ENCODE measurements at places on chromosomes 13 and 19.

GRCh38 chr19:43311706-43312105 lies 41.8 kb upstream of the CD177 start:
- no peak for DNase-seq

DNA sequence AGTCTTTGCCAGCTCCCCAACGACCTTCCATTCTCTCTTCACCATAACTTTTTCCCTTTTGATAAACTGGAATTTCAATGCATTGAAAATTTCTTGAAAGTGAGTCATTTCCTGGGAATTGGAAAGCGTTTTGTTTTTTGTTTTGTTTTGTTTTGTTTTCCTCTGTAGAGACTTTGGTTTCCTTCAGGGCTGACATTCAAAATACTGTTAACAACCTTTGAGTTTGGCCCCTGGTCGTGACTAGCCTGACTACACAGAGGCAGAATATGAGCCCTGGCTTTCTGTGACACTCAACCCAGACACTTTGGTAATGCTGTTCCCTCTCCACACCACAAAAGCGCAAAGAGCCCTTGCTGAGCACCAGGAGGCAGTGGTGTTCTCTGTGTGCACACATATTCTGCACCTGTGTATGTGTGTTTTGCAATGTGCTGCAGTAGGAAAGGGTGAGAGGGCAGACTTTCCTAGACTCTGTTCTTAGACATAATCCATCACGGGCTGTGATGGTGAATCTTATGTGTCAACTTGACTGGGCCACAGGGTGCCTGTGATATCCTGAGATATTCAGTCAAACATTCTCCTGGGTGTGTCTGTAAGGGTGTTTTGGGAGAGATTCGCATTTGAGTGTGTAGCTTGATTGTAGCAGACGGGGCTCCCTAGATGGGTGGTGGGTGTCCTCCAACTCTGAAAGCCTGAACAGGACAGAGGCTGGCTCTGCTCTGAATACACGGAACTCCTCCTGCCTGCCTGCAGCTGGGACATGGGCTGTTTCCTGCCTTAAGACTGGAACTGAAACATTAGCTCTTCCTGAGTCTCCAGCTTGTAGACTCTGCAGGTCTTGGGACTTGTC lies 29.5 kb upstream of the ANKRD10 start:
- DNase-seq = no peak

- peak; percentile 45 for DNase-seq
These were observed 852.7 kb upstream of the KLHL1 start for GRCh38 chr13:70960841-70961443.

GRCh38 chr13:60288569-60288968 lies 108.5 kb upstream of the TDRD3 start:
- DNase-seq = no peak

DNA sequence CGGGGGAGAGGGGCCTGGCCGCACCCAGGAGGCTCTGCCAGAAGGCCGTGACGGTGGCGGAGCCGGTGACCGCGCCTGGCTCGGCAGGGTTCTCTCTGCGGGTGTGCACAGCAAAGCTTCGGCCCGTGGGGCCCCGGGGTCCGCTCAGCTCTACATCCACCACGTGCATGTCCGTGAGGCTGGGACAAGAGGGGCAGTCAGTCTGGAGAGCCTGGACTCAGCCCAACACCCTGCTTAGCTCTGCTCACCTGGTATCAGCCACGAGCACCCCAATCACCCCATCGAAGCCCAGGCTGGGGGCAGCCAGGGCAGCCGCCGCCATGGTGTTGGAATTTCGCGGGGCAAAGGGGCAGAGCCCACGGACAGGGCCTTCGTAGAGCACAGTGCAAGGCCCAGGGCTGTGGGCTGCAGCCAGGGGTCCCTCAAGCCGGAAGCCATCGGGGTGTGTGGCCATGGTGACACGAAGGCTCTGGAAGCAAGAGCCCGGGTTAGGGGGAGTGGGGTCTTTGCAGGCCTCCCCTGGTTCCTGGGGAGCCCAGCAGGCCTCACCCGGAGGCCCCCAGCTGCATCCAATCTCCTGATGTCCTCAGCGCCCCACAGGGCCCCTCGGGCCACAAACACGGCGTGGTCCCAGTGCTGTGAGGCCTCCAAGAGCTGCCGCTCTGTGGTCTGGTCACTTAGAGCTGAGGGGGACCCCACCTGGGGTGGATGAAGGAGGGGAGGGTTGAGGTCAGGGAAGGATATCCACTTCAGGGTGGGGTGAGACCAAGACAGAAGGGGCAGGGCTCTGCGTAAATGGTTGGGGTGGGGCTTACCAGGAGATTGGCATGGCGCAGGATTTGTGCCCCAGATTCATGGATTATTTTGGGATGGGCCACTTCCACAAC lies 1.4 kb downstream of the ASPDH start:
- no peak for DNase-seq

- DNase-seq = no peak
These were observed 46.1 kb upstream of the ZNF780A start for GRCh38 chr19:40136818-40137217.

GRCh38 chr13:109610517-109610916 lies 175.9 kb downstream of the IRS2 start:
- peak; percentile 26 for DNase-seq

DNA sequence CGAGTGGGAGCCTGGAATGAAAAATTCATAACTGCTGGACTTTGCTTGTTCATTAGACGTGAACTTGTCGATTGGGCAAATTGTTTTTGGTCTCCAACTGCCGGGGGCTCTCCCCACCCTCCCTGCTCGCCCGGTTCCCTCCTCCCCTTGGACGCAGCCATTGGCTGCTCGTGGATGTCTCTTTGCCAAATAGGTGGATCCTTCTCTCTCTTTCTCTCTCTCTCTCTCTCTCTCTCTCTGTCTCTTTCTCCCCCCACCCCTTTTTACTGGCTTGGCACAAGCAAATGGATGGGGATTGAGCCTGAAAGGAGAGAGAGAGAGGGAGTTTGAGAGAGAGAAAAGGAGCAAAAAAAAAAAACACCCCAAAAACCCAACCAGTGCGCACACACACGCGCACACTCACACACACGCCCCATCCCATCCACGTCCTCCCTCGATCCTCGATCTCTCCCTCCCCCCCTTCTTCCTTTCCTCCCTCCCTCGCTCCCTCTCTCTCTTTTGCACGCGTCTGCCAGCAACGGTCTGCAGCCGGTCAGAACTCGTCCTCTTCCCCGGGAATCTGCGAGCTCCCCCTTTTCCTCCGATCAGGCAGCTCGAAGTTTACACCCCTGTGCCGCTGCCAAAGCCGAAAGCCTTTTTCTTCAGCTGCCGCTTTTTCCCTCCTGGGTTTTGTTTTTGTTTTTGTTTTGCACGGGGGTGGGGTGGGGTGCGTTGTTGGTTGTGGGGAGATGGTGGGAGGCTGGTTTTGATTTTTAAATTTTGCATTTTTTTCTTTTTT lies 27.8 kb downstream of the NFIX start:
- no peak for DNase-seq

- DNase-seq = no peak
These were observed 1.0 kb upstream of the TM6SF2 start for GRCh38 chr19:19274146-19274545.

DNA sequence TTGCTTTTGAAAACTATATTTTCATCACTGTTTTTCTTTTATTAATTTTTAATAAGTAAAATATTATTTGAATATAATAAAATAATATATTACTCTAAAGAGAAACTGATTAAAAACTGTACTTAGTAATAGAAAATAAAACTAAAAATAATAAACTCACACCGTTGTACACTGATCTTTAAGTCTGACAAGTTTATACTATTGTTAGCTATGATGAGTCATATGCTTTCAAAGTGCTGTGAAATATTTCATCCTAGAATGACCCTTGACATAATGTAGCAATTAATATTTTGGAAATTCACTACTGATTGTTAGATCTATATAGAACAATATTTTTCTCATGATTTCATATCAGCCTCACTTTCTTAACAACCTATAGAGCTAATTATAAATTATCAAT lies 1040.6 kb upstream of the SPRY2 start:
- DNase-seq = no peak

DNA sequence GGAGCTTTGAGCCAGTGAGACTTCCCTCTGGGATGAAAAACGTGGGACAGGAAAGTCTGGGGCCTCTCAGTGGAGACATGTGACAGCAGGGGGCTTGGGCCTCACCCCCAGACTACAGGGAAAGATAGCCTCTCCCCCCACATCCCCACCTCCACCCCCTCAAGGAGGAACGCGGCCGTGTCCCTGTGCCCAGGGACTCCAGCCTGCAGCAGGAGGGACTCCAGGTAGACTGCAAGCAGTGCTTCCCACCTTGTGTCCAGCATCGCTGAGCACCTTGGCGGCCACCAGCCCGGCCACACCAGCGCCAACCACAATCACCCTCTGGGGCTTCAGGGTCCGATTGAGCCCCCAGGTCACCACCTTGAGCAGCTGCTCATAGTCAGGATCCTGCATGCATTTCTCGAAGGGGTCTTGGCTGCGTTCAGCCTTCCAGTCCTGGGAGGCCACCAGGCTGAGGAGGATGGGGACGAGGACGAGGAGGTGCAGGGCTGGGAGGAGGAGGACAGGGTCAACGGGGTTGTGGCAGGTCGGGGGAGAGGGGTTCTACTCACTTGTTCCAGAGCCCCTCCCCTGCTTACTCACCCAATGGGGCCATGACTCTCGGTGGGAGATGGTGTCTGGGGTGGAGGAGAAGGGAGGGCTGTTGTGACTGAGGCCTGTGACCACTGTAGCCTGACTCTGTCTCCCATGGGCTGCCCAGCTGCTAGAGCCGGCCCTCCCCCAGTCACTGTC lies 955 bp downstream of the IL4I1 start:
- DNase-seq = no peak

DNA sequence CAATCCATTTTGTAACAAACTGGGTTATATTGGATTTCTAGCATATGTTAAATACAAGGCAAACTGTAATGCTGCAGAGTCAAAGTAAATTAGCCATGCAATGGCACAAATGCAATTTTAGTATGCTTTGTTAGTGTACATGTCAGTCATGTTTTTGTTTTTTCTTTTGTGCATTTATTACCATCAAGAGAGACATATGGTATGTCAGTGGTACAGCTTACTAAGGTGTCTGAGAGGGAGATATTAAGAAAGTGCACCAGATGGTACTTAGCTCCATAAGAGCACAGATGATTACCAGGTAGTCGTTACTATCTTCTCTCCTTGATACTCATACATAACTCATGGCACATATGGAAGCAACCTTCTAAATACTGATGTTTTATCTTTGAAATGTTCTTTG lies 550.3 kb downstream of the GPC5 start:
- no peak for DNase-seq

DNA sequence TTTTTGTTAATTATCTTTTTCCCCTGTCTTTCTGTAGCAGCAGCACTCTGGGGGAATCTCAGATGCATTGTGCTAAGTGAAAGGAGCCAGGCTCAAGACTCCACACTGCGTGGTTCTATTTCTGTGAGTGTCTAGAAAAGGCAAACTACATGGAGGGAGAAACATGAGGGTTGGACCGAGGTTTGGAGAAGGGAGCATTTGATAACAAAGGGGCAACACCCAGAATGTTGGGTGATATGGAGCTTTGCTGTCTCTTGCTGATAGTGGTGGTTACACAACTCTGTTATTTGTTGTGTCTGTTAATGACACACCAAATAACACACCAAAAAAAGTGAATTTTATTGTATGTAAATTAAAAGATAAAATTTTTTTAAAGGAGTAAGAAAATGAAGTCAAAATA lies 107.8 kb downstream of the COL4A2 start:
- no peak for DNase-seq

- no peak for DNase-seq
These were observed 34.5 kb upstream of the ATP1A3 start for GRCh38 chr19:42028304-42029216.

DNA sequence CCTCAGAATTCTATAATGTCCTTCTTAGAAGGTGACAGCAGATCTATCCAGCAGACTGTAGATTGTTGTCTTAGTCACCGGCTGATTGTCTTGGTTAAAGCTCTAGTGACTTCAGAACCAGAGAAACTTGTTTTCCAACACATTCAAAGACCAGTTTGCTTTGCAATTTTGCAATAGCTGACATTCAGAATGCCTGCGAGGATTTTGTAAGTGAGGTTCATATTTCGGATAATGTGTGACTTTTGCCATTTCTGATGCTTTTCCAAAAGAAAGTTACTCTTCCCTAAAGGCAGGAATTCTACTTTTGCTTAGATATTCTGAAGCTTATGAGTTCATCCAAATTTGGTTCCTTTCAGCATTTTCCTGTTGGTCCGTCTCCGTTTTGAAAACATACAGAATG lies 13.2 kb downstream of the SPINT2 start:
- no peak for DNase-seq

GRCh38 chr19:4541114-4541805 lies 1.4 kb upstream of the LRG1 start:
- peak; percentile 78 for DNase-seq

DNA sequence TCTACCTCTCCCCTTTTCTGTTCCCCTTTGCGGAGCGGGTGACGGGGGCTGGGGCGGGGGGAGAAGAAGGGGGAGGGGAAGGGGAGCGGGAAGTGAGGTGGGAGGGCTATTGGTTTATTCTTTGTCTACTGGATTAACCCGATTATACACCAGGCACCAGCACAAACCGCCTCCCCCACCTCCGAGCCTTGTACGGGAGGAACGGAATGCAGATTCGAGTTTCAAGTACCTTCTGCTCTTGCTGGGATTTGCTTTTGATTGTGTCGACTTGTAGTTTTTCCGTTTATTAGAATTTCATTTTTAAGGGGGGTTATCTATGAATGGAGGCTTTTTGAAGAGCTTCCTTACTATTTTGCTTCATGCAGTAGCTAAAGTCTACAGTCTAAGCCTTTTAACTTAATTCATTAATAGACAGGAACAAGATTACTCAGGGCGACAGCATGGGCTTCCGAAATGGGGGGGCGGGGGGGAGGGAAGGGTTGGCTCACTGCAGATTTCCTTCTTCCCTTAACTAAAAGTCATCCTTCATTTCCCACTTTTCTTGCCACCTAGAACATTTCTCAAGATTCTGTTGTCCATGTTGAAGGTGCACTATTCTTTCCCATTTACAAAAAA lies 937 bp upstream of the SPRY2 start:
- DNase-seq = peak; percentile 18

DNA sequence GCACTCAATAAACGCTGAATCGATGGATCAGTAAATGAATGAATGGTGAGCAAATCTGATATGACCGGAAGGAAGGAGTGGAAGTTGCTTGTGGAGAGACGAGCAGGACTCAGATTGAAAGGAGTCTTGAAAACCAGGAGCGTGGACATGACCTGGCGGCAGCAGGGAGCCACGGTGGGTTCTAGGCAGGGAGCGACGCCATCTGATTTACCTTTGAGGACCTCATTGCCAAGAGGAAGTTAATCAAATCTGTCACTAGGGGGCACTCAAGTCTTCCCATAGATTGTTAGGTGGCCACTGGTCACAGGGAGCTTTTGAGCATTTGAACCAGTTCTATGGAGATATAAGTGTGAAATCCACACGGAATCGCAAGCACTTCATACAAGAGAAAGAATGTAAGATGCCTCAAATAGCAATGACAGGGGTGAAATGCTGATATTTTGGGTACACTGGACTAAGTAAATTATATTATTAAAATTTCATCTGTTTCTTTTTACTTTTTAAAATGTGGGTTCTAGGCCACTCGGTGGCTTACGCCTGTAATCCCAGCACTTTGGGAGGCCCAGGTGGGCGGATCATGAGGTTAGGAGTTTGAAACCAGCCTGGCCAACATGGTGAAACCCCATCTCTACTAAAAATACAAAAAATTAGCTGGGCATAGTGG lies 9.2 kb upstream of the FBN3 start:
- DNase-seq = peak; percentile 70

- no peak for DNase-seq
These were observed 84.8 kb downstream of the ING1 start for GRCh38 chr13:110798081-110798994.

Data from inflammatory macrophage treated with lipopolysaccharide for 1 hour (primary cell).